ENCODE measurements at places on chromosomes 7 and 10.

- no peak for DNase-seq
Observed at GRCh38 chr10:5816170-5816569, 2.9 kb upstream of the GDI2 start.

GRCh38 chr10:67988606-67989005, 86.5 kb downstream of the HERC4 start:
- no peak for DNase-seq

DNA sequence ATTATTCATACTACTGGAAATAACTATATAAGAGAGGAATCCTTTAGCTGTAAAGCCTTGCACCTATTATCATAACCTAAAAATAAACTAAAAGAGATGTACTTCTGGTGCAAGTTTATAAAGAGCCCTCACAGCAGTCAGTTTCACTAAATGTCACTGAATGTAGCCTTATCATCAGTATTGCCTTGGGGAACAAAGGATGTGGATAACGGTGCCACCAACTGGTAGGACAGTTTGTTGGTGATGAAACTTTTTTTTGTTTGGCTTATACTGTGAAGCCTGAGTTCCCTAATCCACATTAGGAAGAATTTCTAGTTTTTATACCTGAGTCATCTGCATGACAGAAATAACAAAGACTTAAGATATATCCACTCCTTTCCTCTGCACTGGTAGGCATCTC, 117.9 kb upstream of the COL1A2 start:
- no peak for DNase-seq

DNA sequence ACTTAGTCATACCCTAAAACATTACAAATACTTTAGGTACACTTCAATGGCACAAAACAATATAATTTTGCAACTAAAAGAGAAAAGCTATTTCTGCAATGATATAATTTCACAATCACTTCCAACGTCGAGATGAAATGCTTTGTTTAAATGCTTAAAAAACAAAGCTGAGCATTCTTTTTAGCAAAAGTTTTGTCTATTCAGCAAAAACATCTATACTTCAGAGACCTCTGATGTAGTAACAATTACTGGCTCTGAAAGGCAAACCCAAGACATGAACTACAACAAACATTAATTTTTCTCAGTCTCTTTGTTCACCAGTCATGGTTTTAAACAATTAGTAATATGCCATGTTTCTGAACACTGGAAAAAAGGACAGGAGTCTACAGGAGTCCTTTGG, 16.4 kb downstream of the OAT start:
- DNase-seq, result no peak

DNA sequence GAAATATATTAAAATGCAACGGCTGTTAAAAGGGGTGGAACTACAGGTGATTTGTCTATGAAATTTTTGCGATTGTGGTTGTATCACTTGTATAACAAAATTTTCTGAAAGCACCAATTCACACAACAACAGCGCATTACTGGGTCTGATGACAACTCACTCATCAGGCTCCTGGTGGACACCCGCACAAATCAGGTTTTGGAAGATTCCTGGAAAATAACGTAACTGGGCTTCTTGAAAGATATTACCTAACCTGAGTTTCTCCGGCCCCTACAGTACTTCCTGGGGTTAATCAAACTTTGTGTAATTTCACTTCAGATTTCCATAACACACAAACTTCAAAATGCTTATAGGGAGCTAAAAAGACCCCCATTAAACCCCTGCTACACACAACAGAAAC, 7.6 kb downstream of the SNX8 start:
- no peak for DNase-seq

- no peak for DNase-seq
Observed at GRCh38 chr7:140448781-140449480, 30.4 kb downstream of the MKRN1 start.

DNA sequence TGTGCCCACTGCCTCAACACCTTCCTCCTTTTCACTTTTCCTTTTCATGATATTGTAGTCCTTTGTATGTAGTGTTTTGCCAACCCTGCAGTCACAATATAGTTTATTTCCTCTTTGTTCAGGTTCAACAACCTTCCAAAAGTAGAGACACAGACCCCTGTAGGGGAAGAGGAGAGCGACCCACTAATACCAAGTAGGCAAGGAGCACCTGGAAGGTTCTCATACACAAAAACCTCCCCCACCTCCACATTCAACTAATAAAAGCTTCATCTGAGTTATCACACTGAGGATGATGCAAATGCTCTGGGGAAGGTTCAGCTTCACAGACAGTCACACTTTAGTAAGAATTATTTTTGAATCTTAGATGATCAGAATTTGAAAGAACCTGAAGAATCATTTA, 41.6 kb downstream of the PIK3AP1 start:
- no peak for DNase-seq

GRCh38 chr7:25520516-25520915, 292.2 kb upstream of the NPVF start:
- no peak for DNase-seq

GRCh38 chr7:4659551-4660286, 22.4 kb upstream of the FOXK1 start:
- no peak for DNase-seq

DNA sequence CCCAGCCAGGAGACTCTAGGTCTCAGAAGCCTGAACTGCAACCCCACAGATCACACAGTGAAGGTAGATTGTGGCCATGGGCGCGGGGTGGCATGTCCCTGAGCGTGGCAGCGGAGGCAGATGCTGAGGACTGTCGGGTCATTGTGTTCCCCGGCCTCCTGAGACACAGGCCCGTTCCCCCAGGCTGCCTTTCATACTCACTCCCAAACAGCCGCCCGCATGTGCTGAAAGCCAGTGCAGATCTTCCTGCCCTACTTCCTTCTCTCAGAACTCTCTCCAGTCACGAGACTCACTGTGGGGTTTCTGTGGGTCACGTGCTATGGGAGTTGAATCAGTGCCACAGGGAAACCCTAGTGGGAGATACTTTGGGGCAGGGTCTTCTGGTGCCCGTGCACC, 48.0 kb downstream of the ZNF467 start:
- DNase-seq, result no peak

DNA sequence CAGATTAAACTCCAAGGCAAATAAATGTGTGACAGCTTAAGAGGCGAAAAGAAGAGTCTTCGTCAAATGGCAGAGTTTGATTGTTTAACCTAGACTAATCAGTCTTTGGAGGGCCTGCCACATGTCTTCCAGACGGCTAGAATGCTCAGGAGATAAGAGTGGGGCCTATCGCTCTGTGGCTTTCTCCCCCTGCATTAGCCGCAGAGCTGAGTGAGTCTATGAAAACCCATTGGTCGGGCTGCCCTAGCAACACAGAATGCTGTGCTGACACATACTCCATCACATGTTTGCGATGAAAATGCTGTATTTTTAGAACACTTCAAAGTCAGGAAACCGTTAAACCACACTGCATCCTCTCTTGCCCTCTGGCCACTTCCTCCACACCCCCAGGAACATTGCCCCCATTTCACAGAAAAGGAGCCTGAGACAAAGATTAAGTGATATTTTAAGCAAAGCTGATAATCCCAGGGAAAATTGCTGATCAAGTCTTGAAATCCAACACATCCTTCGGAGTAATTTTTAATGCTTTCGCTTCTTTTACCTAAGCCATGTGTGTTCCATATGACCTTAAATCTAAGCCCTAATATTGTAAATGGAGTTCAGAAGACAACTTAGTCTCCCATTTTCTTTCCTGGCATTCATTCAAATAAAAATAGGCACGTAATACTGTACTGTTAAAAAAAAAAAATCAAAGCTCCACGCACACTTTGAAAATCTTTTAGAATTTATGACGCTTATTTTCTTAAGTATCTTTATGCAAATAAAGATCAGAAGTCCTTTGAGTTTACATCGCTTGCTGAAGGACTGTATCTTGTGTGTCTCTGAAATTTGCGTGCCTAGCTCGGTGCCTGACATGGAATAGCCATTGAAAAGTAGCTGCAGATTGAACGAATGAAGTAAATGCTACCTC, 161.2 kb downstream of the CELF2 start:
- peak; percentile 94 for DNase-seq

DNA sequence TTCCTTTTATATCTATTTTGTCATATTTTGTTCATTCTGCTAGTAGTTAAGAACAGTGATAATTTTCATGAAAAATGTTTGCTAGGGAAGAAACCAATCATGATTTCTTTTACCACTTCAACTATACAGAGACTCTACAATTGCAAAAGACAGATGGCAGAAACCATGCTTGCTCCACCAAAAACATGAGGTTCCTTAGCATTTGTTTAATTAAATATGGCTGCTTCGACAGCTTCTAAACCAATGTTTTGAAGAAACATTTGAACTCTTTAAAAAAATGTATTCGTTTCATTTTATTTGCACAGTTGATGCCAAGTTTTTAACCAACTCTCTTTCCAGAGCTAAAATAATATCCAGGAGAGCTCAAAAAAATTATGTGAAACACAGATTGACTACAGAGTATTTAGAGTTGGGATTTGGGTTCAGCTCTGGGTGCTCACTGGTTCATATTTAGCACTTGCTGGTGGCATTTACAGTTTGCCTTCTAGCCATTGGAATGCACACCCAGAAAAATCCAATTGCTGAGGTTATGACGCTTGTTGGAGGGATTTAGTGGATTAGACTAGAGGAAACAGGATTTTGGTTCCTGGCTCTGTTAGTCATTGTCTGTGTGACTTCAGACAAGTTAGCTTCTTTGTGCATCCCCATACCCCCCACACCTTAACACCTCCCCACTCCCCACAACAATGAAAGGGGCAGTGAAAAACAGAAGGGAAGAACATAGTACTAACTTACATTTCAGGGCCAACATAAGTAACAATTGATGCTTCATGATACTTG, 35.8 kb upstream of the SDHAF3 start:
- DNase-seq, result no peak

DNA sequence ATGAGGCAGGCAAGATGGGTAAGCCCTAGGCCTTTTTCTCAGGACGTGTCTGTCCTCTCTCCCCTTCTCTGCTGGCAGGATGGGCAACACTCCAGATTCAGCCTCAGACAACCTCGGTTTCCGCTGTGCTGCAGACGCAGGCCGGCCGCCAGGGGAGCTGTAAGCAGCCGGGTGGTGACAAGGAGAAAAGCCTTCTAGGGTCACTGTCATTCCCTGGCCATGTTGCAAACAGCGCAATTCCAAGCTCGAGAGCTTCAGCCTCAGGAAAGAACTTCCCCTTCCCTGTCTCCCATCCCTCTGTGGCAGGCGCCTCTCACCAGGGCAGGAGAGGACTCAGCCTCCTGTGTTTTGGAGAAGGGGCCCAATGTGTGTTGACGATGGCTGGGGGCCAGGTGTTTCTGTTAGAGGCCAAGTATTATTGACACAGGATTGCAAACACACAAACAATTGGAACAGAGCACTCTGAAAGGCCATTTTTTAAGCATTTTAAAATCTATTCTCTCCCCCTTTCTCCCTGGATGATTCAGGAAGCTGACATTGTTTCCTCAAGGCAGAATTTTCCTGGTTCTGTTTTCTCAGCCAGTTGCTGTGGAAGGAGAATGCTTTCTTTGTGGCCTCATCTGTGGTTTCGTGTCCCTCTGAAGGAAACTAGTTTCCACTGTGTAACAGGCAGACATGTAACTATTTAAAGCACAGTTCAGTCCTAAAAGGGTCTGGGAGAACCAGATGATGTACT, 13.1 kb downstream of the PHKG1 start:
- no peak for DNase-seq

DNA sequence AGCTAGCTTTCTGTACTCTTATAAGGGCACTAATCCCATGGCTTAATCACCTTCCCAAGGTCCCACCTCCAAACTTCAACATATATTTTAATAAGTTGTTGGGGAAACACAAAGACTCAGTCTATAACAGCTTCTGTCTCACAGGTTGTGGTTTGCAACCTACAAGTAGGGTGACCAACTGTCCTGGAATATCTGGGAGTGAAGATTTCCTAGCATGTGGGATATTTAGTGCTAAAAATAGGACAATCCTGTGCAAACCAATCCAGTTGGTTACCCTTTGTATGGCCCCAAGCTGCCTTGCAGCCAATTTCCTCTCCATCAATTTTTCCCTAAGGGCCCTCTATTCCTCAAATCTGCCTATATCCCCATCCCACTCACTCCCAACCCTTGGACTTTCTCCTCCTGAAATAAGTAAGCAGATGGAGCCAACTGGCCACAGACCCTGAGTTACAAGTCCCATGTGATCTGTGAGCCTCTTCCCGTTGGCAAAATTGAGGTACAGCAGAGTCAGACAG, 82.3 kb downstream of the FAM13C start:
- no peak for DNase-seq

DNA sequence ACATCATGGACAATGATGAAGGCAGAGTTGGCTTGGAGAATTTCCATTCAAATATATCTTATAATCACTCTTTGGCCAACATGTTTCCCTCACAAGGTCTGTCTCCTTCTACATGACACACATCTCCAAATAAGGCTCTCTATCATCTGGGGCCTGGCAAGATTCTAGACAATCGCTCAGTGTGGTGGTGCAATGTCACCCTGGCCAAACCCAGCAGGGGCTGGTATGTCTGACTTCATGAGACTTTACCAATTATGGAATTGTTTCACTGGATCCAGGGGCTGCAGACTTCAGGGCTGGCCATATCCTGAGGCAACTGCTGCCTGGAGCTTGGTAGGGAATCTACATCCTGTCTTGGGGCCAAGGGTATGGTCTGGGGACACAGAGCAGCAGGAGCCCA, 319.0 kb downstream of the PLXNA4 start:
- DNase-seq, result no peak

GRCh38 chr7:4882169-4883032, 1.1 kb downstream of the RADIL start:
- DNase-seq, result no peak

GRCh38 chr7:153388611-153389010, 629.1 kb downstream of the ACTR3B start:
- no peak for DNase-seq

DNA sequence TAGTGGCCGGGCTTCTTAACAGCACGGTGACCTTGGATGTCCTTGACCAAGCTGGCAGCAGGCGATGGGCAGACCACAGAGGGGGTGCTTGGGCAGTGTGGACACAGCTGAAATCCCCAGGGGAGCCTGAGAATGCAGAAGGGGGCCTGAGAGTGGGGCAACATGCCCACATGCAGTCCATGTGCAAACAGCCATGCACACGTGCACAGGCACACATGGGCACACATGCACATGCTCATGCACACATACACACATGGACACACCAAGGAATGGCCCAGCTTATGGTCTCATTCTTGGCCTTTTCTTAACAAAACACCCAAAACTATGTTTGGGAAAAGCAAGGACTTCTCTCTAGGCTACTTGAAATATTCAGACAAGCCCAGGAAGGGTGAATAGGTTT, 483.9 kb upstream of the MKI67 start:
- no peak for DNase-seq

- DNase-seq, result no peak
Observed at GRCh38 chr10:122143238-122143841, 127.8 kb upstream of the BTBD16 start.

- DNase-seq, result no peak
Observed at GRCh38 chr7:157046681-157047080, 36.2 kb upstream of the MNX1 start.

- no peak for DNase-seq
Observed at GRCh38 chr7:92778972-92779371, 57.4 kb downstream of the CDK6 start.

DNA sequence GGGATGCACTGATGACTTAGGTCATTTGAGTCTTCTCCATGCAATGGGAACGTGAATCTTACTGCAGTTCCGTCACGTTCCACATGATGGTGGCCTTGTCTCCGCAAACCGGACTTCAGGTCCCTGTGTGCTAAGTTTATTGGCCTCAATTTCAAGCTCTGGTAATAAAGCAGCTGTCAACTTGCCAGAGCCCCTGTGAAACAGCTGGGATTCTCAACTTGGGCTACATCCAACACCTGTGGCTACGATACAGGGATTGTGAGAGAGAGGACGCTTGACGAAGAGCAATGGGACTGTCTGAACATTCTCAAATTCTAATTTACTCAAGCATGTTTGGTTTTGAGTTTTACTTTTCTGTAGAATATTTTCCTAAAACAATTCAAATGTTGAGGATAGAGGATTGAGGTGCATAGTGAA, 174.2 kb downstream of the PTN start:
- DNase-seq, result no peak
